NCI-H2171 treated with DMSO at 0.1 percent for 48 hours (cell line): ENCODE measurements at places on chromosomes 4 and X.

- DNase-seq, result no peak
Measured at GRCh38 chr4:69467797-69468196, 27.9 kb downstream of the UGT2B4 start.

- no peak for DNase-seq
Measured at GRCh38 chrX:138847930-138848329, 136.4 kb upstream of the FGF13 start.

GRCh38 chr4:90876296-90876695 lies 749.1 kb downstream of the CCSER1 start:
- no peak for DNase-seq

GRCh38 chr4:153788413-153789276 lies at the start of gene SFRP2:
SFRP2 (minus strand) TSS chr4:153789083; CDS start chr4:153788835, 248 bp downstream.
- DNase-seq, result no peak

GRCh38 chr4:142282870-142283431 lies 563.1 kb downstream of the INPP4B start:
- DNase-seq, result no peak

- no peak for DNase-seq
Measured at GRCh38 chr4:183181081-183181480, 82.0 kb downstream of the WWC2 start.

- no peak for DNase-seq
Measured at GRCh38 chr4:26151615-26152014, 169.2 kb upstream of the RBPJ start.
